ENCODE measurements at places on chromosomes 4 and X.

- DNase-seq, result no peak
These were observed 119.6 kb downstream of the BTC start for GRCh38 chr4:74674750-74675149.

DNA sequence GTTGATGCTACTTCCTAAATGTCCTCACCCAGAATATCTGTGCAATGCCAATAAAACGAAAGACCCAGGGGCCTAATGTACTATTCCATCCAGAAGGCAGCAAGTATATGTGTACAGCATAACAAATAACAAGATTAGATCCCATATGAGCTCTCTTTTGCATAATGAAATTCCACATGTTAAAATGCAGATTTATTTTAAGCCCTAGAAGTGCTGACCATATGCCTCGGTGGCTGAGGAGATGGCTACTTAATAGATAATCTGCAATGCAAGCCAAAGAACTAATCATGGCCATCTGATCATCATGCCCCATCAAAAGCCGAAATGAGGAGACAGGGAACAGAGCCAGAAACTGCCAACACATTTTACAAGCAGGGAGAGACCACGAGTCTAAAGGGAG lies 293.5 kb downstream of the KCNIP4 start:
- no peak for DNase-seq

- DNase-seq, result peak; percentile 63
These were observed 1.1 kb downstream of the SOWAHB start for GRCh38 chr4:76896614-76897535.

- DNase-seq, result no peak
These were observed 856.8 kb downstream of the SH3BGRL start for GRCh38 chrX:82058728-82059127.

GRCh38 chr4:163623787-163624186 lies 129.3 kb downstream of the TMA16 start:
- DNase-seq, result no peak

Measured in activated T-cell treated with anti-CD3 and anti-CD28 coated beads, Interleukin-2, amount 50 U/mL, for 1 hour (primary cell).